ENCODE measurements at places on chromosomes 16 and 17.
A peak's percentile ranks its signal among the peaks of the same experiment; 100 is the strongest.

DNA sequence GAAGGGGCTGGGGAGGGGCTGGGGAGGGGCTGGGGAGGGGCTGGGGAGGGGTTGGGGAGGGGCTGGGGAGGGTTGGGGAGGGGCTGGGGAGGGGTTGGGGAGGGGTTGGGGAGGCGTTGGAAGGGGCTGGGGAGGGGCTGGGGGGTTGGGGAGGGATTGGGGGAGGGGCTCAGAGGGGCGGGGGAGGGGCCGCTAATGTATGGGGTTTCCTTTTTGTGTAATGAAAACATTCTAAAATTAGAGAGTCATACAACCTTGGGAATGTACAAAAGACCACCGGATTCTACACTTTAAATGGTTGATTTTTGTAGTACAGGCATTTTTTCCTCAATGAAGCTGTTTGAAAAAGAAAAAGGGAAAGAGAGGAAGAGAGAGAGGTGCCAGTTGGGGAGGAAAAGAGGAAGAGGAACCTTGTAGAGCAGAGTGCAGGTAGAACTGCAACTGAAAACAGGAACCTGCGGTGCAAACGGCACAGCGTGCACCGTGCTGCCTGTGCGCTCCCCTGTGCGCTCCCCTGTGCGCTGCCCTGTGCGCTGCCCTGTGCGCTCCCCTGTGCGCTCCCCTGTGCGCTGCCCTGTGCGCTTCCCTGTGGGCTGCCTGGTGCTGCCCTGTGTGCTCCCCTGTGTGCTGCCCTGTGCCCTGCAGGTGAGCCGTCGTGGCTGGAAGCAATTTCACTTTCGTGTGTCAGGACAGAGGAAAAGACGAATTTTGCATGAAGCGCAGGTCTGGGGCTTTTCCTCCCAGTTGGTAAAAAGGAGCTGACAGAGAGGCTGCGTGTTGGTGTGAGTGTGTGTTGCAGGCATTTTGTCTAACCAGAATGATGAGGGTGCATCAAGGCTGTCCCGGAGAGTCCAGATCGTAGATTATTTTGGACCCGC lies 40.8 kb downstream of the METRNL start:
- no peak for DNase-seq

- no peak for DNase-seq
Observed at GRCh38 chr16:57016831-57017230, 27.5 kb downstream of the NLRC5 start.

- no peak for DNase-seq
Observed at GRCh38 chr17:19370493-19370960, 7.8 kb upstream of the MAPK7 start.

DNA sequence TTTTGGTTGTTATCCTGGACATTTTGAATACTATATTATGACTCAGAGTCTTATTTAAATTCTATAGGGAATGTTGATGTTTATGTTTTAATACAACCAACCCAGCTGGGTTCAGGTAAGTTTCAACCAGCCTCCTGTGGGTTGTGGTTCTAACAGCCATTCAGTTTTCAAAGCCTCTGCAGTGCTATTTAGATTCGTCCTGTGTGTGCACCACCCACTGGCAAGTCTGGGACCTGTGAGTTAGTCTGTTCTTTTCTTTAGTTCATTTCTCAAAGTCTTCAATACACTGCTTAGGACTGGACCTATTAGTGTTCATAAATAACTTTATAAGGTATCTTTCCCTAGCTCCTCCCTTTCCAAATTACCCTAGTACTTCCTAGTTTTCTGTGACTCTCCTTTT lies 170.6 kb downstream of the TMEM132E start:
- no peak for DNase-seq

DNA sequence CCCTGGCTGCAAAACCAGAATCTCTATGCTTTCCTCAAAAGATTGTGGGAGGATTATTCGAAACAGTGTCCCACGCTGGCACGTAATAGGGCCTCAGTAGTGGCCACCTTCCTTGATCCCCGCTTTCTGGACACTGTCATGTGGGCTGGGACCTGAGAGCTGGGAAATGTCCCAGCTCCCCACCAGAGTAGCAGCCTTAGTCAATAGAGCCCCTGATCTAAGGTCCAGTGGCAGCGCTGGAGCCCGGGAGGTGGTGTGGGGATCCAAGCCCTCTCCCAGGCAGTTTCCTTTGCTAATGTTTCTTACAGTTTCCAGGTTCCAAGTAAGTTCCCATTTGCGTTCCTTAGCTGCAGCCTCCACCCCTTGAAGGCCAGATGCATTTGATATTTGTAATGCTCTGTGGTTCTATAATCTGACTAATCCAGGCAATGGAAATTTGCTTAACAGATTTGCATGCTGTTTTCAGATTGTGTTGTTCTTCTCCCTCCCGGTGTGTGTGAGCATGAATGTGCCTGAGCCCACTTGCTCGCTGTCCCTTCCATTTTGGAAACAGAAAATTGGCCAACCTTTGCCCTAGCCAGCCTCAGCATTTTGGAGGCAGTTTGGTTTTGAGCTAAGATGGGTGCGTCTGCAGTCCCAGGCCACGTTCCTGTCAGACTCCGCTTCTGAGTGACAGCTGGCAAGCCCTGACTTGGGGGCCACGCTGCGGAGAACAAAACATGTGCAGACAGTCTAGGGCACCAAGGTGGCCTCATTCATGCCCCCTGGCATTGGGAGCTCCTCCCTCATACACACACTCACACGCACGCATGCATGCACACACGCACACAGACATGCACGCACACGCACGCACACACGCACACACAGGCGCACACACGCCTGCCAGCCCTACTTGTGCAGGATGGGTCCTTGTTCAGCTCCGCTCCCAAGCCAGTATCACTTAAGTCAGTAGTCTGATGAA lies 69.4 kb downstream of the CCDC182 start:
- no peak for DNase-seq

DNA sequence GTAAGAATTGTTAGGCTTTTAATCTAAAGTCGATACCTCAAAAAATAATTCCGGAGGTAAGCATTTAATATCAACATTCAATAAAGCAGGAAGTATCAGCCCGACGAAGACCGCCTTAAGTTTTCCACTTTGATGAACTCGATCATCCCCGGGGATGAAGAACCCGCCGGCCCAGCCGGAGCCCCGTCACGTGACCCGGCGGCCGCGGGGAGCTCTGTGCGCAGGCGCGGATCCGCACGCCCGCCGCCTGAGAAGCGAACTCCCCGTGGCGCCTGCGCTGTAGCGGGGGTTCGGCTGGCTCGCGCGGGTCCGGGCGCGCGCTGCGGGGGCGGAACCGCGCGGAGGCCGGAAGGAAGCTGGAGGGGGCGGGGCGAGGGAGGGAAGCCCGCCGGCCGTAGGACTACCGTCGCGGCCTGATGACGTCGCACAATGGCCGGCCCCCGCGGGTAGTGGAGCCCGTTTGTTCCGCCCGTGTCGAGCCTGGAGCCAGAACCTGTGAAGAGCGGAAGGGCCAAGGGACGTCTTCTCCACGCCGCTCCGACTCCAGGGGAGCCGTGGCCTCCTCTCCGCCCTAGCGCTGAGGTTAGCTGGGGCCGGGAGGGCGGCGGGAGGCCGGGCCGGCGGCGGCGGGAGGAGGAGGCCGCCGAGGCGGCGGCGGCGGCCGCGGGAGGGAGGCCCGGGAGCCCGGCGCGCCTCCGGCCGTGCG lies at the start of gene ZC3H18:
Gene ZC3H18 (plus strand): TSS at position 419 of the 706 bp plus-strand sequence. CDS start 6,721 bp downstream, outside the sequence.
- peak; percentile 91 for DNase-seq

GRCh38 chr17:46001390-46002310 lies 2.6 kb downstream of the STH start:
- DNase-seq, result no peak

GRCh38 chr16:50301626-50302471 lies 35.5 kb downstream of the ADCY7 start:
- DNase-seq, result no peak

GRCh38 chr17:16877099-16877498 lies 94.8 kb downstream of the TNFRSF13B start:
- no peak for DNase-seq
